HTR-8/SVneo (cell line): ENCODE measurements at places on chromosomes 16 and 17.

- no peak for DNase-seq
Measured at GRCh38 chr17:73594598-73594997, 49.6 kb downstream of the SDK2 start.

DNA sequence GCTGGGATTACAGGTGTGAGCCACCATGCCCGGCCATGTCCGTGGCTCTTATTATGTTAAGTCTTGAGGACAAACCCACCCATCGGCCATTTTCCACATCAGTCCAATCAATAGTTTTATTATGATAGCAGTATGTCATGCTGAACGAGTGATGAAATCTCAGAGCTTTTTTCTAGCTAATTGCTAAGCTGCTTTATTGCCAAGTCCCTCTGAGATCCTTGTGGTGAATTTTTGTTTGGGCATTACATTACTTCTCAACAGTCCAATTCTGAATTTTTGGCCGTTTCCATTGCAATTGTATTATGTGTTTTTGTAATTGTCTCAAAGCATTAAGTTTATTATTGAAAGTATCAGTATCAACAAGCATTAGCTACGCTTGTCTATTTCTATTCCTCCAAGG lies 10.9 kb downstream of the RNF112 start:
- no peak for DNase-seq

GRCh38 chr17:76499267-76499667 lies 2.0 kb downstream of the RHBDF2 start:
- no peak for DNase-seq

DNA sequence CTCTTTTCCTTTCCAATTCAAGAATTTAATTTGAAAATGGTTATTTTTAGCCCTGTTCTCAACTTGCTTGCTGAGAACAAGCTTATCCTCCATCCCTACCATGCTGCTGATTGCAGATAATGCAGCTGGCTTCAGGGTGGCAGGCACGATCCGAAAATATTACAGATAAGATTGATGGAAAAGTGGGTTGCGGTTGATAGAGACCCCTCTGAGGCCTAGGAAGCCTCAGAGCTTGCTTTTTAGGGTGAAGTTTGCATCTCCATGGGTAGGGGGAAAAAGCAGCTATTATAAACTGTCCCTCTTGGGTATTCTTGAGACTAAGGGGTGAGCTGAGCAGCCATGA lies 116.5 kb upstream of the GOT2 start:
- DNase-seq, result no peak

DNA sequence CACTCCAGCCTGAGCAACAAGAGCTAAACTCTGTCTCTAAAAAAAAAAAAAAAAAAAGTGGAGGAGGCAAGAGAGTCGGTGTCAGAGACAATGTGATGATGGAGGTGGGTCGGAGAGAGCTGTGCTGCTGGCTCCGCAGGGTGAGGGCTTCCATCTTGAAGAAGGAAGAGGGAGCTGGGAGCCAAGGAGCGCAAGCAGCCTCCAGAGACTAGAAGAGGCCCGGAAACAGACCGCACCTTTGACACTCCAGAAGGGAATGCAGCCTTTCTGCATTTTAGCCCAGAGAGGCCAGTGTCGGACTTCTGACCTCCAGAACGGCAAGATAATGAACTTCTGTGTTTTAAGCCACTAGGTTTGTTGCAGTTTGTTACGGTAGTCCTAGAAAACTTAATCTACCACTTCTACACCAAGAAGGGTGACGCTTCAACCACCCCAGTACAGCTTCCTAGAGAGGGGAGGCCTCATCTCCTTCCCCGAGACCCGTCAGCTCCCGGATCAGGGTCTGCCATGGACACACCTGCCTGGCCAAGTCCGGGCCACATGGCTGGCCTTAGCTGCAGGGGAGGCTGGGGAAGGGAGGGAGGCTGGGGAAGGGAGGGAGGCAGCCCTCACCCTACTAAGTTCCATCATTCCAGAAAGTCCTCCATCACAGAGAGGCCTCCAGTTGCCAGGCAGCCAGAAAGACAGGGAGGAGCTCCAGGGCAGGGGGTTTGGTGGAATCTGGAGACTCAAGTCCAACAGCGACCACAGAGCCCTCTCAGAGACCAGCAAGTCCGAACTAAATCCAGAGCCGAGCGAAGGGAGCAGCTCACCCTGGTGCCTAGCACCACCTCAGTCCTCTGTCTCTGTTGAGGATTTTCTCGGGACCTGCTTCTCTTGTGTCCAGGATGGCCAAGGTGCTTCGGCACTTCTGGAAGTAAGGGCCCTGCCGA lies 13.2 kb upstream of the RBFOX3 start:
- no peak for DNase-seq

DNA sequence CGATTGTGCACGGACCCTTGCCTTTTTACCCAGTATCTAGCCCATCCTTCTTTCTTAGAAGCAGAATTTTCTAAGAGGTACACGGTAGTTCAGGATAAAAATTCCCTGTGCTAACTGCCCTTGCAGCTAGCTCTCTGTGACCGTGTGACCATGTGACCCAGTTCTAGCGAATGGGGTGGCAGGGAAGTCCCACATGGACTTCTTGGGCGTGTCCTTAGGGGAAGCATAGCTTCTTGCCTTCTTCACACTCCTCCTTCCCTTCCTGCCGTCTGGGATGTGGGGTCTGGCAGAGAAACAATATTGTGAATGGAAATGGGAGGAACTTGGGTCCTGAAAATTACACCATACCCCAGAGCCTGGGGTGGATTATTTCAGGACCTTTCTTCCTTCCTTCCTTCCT lies 670.7 kb downstream of the MAF start:
- DNase-seq, result no peak

GRCh38 chr17:50529849-50530248 lies 2.7 kb upstream of the EPN3 start:
- no peak for DNase-seq

GRCh38 chr17:45976391-45976754 lies 22.7 kb upstream of the STH start:
- no peak for DNase-seq

- no peak for DNase-seq
Measured at GRCh38 chr16:23609929-23610328, 13.8 kb upstream of the NDUFAB1 start.

GRCh38 chr16:85653290-85653891 lies 35.4 kb downstream of the GINS2 start:
- DNase-seq, result no peak

DNA sequence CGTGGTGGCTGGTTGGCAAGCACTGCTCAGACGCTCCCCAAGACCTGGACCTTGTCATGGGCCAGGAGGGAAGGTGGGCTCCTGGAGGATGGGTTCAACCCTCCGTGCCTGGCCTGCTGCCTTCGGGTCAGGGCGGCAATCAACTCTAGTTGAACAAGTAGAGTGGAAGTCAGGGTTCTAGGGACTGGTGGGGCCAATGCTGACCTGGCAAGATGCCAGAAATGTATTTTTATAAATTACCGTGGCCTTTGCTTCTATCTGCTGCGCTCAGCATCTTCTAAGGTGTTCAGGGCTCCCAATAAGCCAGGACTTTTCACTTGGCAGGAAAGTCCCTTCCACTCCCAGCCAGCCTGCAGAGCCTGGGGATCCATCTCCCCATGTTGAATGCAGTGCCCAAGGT lies 207.1 kb upstream of the N4BP1 start:
- DNase-seq, result no peak
